Activated T-helper 17 cell treated with anti-CD3 and anti-CD28 coated beads, Interleukin-2, amount 50 U/mL, for 72 hours (primary cell): ENCODE measurements at places on chromosomes 1 and 21. TPM values are rescaled to one million over a fixed set of nuclear protein-coding genes. Genes with fewer than 3 reads are reported as not detected.

The CLIC6 gene
- 0.13 TPM for total RNA-seq

The CDC42BPA gene
- total RNA-seq, result 2.7 TPM

The GSTM5 gene
- total RNA-seq, result not detected

The ADAMTS5 gene
- not detected for total RNA-seq

The CYP4A11 gene
- not detected for total RNA-seq

The WDR64 gene
- total RNA-seq, result not detected

The LCE6A gene
- total RNA-seq, result not detected

The OR14K1 gene
- not detected for total RNA-seq

The PGLYRP4 gene
- total RNA-seq, result 0.26 TPM

The FOXD2 gene
- total RNA-seq, result 0.29 TPM

The TNFRSF8 gene
- 35.3 TPM for total RNA-seq

The CELA3B gene
- total RNA-seq, result not detected

The KRTAP13-2 gene
- total RNA-seq, result not detected

The KIRREL1 gene
- total RNA-seq, result not detected
